ENCODE measurements at places on chromosomes 5 and 9.

DNA sequence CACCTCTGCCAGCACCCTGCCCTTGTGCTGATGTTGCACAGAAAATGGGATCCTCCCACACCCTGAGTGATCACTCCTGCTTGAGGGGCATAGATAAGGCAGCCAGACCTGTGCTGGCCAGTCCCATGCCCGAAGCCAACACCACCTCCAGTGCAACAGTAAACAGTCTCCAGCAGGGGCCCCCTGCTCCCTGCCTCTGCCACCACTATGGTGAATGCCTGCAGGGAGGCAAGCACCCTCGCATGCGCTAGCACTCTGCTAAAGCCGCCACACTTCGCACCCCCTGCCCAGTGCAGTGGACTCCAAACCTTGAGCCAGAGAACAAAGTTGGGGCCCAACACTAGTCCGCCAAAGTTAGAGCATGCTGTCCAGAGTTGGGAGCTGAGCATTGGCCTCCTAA, 118.7 kb downstream of the PJA2 start:
- no peak for DNase-seq

- no peak for DNase-seq
Measured at GRCh38 chr9:136575626-136576268, 29.9 kb upstream of the NOTCH1 start.

- DNase-seq: no peak
Measured at GRCh38 chr5:6356578-6357164, 21.7 kb downstream of the MED10 start.

DNA sequence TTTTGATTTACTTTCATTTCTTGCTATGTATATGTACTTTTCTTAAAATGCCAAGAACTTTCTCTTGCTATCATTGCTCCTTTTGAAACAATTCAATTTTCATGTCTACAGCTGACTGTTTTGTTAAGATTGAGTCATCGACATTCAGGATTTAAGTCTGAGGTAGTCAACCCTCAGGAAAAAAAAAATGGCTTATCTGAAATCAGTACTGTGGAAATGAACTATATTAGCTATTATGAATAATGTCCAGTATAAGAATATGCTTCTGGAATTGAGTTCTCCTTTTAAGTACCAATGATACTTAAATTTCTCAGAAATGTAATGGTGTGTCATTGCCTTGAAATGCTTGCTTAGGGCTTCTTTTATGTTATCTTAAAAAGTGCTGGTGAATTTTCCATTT, 37.9 kb downstream of the TNFAIP8 start:
- no peak for DNase-seq

- DNase-seq: no peak
Measured at GRCh38 chr5:158513490-158514318, 586.0 kb downstream of the EBF1 start.

DNA sequence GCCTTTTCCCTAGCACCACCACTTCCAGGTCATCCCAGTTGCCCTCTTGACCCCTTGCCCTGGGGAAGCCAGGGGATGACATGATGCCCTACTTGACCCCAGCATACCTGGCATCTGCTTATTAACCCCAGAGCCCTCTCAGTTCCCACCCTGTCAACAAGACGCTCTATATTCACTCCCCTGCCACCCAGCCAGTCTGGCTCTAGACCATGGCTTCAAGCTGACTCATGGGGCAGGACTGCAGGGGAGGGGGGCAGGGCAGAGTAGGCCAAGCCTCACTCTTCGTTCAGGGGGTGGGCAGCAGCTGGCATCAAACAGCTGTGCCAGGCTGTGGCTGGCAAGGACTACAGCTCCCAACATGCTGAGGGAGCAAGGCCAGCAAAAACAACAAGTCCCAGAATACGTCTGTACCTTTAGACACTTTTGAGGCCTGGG, 5.3 kb downstream of the ATOSB start:
- no peak for DNase-seq

GRCh38 chr9:23587433-23587832, 238.6 kb downstream of the ELAVL2 start:
- no peak for DNase-seq

- DNase-seq: no peak
Measured at GRCh38 chr9:130639124-130639765, 25.1 kb upstream of the PRDM12 start.

DNA sequence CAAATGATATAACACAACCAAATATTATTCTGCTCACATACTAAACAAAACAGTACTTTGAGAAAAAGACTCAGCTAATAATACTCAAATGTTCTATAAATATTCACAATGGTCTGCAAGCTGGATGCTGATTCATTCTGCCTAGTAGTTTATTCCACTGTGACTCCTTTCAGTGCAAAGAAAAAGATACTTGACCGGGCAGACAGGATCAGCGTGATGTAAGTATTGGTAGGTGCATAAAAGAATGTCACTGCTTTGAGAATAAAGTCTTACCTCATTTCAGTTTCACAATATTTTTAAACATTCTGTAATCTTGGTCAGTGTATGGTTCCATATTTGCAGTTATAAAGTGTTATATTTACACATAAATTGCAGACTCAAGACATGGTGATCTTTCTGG, 223.0 kb upstream of the NUDT12 start:
- no peak for DNase-seq

GRCh38 chr9:92775466-92775865, 10.8 kb upstream of the BICD2 start:
- DNase-seq: no peak

- no peak for DNase-seq
Measured at GRCh38 chr5:120096413-120096812, 367.7 kb upstream of the PRR16 start.

DNA sequence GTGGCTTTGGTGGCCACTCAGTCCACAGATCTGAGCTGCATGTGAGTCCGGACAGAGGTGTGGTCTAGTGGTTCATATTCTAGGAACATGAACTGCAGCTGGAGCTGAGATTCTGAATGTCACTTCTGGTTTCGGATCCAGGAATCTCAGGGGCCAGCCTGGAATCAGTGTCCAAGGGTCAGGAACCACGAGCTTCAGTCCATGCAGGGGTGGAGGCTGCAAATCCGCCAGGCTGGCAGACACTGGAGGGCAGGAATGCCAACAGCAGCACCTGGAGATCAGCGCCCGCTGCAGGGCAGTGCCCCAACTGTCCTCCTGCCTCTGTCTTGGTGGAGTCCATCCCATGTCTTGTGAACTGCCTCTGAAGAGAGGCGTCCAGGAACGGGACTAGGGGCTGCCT, 73.5 kb downstream of the CACNA1B start:
- DNase-seq: no peak

DNA sequence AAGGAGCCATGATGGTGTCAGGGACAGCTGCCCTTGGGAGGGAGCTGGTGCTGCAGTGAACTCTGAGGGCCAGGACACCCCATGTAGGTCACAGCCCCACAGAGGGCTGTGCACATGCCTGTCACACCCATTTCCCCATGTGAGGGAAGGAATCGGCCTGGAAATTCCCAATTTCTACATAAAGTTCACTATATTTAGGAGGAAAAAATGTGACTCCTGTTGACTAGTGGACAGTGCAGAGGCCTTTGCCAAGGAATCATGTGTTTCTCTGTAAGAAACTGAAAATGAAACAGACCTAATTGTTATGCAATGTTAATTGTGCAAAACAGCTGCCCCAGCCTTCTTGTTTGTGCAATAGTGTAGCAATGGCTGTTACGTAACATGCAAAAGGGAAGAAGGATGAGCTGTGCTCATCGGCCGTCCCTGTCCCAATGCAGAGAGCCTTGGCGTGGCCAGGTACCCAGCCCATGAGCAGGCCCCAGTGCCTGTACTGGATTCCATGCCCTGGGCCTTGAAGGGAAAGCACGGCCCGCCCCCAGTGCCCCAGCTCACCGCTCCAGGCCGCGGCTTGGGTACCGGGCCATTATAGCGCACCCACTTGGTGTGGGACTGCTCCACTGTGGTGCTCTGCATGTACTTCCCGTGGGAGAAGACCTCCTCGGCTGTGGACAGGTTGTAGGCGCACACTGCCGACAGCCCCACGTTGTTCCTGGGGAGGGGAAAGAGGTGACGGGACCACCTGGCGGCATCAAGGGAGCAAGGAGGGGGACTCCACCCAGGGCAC, 70.0 kb downstream of the SECISBP2 start:
- DNase-seq: no peak

- no peak for DNase-seq
Measured at GRCh38 chr9:2717385-2717784, at the start of gene KCNV2. KCNV2 (plus strand) TSS chr9:2717510; CDS start chr9:2717740, 230 bp downstream.

- DNase-seq: no peak
Measured at GRCh38 chr5:71960195-71960594, 147.1 kb upstream of the MAP1B start.

DNA sequence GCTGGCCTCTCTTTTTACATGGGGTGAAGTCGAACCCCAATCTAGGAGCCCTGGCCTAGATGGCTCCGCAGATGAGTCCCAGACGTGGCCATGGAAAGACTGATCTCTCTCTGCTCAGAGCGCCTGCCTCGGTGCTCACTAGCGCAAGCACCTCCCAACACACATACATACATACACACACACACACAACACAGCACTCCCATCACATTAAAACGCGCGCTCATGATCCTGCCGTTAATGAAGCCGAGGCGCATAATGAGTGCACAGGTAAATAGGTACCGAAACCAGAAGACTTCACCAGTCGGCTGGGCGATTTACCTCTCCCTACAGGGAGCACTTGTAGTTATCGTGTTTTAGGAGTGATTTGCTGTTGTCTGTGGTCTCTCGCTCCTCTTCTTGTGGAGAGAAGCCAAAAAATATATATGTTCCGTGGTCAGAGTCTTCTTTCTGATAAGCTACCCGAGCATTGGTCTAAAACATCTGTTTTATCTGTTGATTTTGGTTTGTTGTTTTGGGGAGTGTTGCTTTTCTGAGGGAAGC, 207.7 kb downstream of the MEF2C start:
- DNase-seq: peak; percentile 75

GRCh38 chr9:129610473-129611306, 10.2 kb downstream of the C9orf50 start:
- peak; percentile 45 for DNase-seq

- DNase-seq: no peak
Measured at GRCh38 chr5:130216286-130216685, 312.0 kb downstream of the CHSY3 start.

- DNase-seq: no peak
Measured at GRCh38 chr5:157464519-157465171, 4.6 kb downstream of the NIPAL4 start.

- DNase-seq: no peak
Measured at GRCh38 chr5:142385194-142385593, 60.4 kb upstream of the SPRY4 start.

DNA sequence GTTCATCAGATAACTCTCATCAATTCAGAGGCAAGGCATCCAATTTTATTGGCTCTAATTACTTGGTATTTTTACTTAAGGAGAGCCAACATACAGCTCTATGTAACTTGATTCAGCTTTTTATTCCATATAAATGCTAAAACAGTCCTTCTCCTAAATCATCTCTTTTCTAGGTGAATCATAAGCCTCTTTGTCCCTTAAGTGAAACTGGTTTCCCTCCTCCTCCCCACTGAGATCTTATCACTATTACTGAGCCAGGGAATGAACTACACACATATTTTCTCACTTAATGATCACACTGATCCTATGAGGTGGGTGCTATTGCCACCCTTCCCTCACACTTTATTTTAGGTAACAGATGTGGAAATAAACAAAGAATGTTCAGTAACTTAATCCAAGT, 1143.8 kb downstream of the MAT2B start:
- no peak for DNase-seq

- DNase-seq: no peak
Measured at GRCh38 chr5:103902893-103903292, 340.3 kb upstream of the NUDT12 start.

DNA sequence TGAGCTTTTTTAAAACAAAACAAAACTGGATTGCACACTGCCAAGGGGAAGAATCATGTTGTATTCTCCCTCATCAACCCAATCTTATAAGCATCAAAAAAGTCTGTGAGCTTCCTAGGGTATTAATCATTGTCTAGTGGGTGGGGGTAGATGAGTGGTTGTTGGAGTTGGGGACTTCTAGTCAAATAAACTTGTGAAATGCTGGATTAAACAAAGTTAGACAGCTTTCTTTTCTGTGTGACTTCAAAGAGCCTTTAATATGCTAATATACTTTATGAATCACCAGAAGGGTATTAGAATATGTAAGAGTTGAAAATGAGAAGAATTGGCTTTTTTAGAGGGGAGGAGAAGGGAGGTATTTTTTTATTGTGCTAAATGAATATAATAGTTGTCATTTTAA, 87.7 kb downstream of the GALNT10 start:
- no peak for DNase-seq

DNA sequence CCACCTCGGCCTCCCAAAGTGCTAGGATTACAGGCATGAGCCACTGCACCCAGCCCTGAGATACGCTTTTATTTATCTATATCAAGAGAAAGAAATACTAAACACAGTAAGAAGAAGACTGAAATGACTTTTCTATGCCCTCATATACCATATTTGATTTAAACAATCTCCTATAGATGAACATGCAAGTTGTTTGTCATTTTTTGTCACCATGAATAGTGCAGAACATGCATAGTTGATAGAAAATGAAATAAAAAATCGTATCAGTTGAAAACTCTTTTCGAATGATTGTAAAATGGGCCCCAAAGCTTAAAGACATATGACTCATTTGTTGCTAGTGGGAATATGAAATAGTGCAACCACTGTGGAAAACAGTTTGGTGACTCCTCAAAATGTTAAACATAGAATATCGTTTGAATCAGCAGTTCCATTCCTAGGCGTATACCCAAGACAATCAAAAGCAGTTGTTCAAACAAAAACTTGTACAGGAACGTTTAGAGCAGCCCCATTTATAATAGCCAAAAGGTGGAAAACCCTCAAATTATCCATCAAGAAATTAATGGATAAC, 61.4 kb upstream of the ANKH start:
- DNase-seq: no peak

- no peak for DNase-seq
Measured at GRCh38 chr5:96714450-96714849, 52.3 kb downstream of the CAST start.

GRCh38 chr5:116454417-116454927, 120.2 kb downstream of the SEMA6A start:
- DNase-seq: no peak

DNA sequence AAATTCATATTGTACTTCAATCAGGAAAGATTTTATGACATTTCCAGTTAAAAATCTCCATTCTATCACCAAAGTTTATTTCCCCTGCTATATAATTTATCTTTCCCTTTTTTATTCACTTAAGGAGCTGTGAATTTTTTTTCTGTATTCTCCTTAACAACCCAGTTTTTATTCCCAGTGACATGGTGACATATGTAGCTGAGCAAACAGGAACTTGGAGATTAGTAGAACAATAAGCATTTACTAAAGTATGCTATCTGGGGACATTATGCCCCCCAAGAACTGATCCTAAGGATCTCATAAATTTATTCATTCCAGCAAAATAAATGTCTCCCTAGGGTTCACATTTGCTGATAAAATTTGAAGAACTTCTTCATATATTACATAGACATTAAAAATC, 1044.0 kb upstream of the CDH6 start:
- DNase-seq: no peak

DNA sequence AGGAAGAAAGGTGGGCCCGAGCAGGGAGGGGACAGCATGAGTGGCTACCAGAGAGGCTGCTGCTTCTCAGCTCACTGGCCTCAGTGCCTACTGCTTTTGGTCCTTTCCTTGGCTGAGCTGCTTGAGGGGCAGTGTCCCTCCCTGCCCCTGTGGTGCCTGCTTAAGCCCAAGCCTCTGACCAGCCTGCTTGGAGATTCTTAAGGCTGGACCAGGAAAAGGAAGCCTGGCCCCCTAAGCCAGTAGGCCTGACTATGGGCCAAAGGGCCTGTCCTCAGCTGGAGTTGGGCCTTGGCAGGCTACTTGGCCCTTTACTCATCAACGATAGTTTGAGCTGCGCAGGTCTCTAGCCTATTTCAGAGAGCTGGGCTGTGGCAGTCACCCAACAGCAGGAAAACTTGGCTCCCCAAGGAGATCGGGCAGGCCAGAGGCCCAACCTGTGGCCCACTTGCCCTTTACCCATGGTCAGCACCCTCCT, 24.9 kb downstream of the TCF7 start:
- no peak for DNase-seq

All from NCI-H774 (cell line).